ENCODE measurements at places on chromosomes 7 and 10.

GRCh38 chr7:96089511-96089910, 232.4 kb downstream of the SLC25A13 start:
- DNase-seq = no peak

DNA sequence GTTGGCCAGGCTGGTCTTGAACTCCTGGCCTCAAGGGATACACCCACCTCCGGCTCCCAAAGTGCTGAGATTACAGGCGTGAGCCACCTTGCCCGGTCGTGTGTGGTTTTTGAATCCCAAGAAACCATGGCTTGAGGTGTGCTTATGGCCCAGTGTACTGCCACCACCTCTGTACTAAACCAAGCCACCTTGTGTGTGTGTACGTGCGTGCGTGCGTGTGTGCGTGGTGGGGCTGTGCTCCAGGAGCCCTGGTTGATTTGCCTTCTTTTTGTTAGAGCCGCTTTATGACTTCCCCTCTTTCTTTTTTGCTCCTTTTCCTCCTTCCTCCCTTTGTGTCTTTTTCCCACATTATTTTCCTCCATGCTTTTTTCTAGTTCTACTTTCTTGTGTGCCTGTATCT, 121.4 kb downstream of the CAMK1D start:
- no peak for DNase-seq

DNA sequence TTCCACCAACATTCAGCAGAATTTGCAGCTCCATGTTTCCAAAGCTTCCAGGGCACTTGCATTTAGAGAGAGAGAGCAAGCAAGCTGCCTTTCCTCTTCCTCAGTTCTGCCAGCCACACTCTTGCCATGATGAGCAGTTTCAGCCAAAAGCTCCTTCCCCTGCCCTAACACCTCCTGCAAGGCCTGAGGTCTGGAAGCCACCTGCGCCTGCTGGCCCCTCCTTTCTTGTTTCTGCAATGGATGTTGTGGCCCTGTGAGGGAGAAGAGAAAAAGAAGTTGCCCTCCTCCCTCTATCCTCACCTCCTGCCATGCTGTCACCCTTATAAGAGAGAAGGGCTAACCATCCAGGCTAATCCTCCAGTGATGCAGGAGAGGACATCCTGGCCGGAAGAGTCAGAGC, 48.7 kb downstream of the IKZF1 start:
- no peak for DNase-seq

DNA sequence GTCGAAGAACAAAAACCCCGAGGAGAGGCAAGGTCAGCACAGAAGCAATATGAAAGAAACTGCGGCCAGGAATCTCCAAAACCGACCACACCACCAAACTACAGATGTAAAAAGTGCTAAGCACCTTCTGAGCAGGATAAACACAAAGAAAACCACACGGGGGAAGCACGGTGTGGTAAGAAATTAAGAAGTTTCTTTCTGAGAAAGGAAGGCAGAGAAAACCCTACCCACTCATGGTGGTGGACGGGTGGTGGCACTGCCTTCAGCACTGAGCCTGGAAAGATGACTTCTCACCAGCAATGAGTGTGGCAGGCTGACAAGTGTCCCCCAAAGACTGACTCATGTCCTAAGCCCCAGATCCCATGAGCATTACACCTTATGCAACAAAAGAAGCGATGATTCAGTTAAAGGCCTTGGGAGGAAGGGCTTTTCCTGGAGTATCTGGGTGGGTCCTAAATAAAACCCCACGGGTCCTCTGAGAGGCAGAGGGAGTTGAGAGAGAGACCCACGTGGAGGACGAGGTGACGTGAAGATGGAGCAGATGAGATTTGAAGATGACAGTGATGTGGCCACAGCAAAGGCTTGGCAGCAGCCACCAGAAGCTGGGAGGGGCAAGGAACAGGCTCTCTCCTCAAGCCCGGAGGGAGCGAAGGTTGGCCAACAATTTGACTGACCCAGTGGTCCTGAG, 124.9 kb downstream of the DLG5 start:
- peak; percentile 58 for DNase-seq

- DNase-seq = no peak
Measured at GRCh38 chr7:107697321-107698049, 36.9 kb downstream of the SLC26A4 start.

DNA sequence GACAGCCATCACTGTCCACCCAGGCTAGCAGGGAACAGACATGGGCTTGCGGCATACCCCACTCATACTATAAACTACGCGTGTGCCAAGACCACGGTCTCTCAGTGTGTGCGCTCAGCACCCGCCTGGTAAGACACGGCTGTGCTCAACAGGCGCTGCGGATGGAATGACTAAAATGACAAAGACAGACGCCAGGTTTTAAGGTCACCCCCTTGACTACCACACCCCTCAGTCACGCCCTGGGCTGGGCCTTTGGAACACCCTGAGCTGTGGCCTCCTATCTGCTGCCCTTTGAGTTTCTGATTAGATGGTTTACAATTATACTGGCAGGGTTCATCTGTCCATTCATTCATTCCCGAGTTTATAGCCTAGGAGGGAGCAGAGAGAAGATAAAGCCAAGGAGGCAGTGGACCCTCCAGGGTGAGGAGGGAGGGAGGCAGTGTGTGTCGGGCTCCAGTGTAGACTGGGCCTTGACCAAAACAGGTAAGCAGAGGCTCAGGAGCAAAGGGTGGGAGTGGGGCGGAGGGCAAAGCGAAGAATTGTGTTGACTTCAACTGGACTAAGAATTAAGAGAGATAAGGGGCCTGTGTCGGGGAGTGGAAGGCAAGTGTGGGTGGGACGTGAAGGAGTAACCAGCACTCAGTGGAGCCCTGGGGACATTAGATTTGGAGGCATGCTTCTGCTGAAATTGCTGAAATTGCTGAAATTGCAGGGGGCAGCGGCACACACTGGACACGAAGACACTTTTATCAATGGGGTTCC, 35.0 kb downstream of the TNS3 start:
- no peak for DNase-seq

DNA sequence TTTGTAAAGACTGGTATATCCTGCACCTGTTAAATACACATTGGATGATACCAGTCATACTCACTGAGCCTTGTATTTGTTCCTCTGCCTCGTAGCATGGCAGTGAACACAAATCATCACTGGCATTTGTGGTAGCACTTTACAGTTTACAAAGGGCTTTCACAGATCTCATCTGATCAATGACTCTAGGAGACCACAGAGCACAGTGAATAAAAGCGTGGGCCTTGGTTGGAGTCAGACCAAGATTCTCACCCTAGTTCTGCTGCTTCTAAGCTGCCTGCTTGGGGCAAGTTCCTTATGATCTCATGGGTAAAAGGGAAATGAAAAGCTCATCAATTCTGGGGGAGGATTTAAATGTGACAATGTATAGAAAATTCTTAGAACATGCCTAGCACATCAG, 129.9 kb upstream of the AGK start:
- DNase-seq = no peak

- DNase-seq = no peak
Measured at GRCh38 chr10:127934383-127934782, 27.5 kb downstream of the PTPRE start.

- no peak for DNase-seq
Measured at GRCh38 chr7:4527988-4528636, 154.0 kb upstream of the FOXK1 start.

- no peak for DNase-seq
Measured at GRCh38 chr10:97314671-97315070, 4.4 kb upstream of the FRAT1 start.
